LHCN-M2 (cell line): ENCODE measurements at places on chromosomes 2 and 18. TPM values are rescaled to one million over a fixed set of nuclear protein-coding genes. Genes with fewer than 3 reads are reported as not detected.

SERPINB7 gene
- total RNA-seq = 7.2 and 12.6 TPM in 2 replicates

GALR1 gene
- not detected in 2 replicates for total RNA-seq

OSR1 gene
- 8.6 and 13.1 TPM in 2 replicates for total RNA-seq

POU3F3 gene
- total RNA-seq = not detected in 2 replicates
